ENCODE measurements at places on chromosomes 6 and 20. TPM values are rescaled to one million over a fixed set of nuclear protein-coding genes. Genes with fewer than 3 reads are reported as not detected.

- DNase-seq, result no peak
Observed at GRCh38 chr20:23302801-23303200, 47.8 kb upstream of the NXT1 start.

DNA sequence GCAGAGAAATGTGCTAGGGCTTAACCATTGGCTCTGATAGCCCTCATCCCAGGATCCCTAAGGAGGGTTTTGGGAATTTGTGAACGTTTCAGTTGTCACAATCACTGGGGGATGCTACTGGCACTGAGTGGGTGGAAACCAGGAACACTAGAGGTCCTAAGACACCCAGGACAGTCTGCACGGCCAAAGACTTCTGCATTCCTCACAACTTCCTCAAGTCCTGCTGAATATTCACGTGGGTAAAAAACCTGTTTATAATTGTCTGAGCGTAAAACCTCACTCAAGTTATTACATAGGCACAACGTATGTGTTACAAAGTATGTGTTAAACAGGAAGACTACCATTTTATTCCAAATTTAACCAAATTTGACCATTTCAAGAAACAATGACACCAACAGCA, 52.4 kb downstream of the GMDS start:
- DNase-seq, result no peak

- DNase-seq, result no peak
Observed at GRCh38 chr6:72975352-72975752, 249.9 kb downstream of the KHDC1L start.

DNA sequence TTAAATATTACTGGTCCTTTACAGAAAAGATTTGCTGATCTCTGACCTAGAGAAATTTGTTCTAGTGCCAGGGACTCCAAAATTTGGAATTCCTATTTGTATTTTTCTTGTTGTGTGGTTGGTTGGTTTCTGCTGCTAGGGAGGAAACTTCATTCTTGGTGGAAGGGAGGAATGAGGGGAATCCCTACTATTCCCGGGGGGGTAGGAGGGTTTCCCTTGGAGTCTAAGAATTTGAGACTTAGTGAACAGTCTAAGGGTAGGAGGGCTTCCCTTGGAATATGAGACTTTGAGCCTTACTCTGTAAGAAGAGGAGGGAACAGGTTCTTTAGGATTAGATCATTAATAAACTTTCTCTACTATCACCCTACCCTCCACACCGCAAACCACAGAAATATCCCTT, 67.1 kb upstream of the ADGRF1 start:
- no peak for DNase-seq

DNA sequence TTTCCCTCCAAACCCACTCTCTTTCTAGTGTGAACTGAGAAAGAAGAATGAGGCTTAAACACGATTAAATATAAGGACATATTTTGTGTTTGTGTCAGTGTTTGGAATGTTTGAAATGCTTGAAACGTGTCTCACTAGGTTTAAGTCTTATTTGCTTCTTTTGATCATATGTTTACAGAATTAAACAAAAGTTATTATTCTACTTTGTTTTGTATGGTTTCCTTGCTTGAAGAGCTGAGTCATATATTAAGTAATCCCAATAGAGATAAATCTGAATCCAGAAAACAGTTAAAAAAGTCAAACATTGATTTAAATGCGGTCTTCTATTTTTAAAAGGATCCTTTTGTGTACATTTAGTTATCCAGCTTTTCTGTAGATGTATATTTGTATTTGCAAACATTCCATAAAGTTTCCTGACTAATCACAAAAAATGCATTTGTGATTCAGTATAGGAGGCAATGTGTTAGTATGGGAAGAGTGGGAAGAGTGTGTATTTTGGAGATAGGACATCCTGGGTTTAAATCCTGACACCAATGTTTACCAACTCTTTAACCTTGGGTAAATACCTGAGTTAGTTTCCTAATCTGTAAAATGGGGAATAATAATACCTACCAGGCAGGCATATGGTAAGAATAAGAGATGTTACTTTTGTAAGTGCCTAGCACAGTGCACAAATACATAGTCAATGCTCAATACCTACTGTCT, 72.9 kb downstream of the TSBP1 start:
- no peak for DNase-seq

DNA sequence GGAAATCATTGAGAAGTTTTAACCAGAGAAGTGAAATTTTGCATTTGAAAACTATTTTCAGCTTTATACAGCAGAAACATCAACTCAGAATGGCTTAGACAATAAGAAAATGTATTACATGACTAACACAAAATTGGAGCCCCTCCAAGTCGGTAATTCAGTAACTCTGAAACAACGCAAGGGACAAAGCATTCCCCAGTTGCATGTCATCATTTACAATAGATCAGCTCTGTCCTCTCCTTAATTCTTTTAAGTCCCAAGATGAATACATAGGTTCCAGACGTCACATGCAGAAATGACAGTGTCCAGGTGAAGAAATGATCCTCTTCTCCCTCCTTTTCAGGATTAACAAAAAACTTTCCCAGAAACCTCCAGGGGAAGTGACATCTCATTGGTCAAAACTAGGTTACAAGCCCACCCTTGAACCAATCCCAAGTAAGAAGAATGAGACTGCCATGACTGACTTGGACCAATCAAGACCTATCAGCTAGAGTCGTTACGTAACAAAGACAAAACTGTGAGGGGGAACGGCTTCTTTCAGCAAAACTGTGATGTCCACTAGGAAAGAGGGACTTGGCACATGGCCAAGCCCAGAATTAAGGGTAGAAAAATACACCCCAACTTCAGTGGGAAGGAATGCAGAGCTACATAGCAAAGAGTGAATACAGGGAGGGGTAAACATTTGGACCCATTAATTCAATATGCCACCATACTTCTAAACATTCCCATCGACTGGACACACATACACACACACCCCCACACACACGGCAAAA, 149.8 kb upstream of the PRND start:
- DNase-seq, result no peak

DNA sequence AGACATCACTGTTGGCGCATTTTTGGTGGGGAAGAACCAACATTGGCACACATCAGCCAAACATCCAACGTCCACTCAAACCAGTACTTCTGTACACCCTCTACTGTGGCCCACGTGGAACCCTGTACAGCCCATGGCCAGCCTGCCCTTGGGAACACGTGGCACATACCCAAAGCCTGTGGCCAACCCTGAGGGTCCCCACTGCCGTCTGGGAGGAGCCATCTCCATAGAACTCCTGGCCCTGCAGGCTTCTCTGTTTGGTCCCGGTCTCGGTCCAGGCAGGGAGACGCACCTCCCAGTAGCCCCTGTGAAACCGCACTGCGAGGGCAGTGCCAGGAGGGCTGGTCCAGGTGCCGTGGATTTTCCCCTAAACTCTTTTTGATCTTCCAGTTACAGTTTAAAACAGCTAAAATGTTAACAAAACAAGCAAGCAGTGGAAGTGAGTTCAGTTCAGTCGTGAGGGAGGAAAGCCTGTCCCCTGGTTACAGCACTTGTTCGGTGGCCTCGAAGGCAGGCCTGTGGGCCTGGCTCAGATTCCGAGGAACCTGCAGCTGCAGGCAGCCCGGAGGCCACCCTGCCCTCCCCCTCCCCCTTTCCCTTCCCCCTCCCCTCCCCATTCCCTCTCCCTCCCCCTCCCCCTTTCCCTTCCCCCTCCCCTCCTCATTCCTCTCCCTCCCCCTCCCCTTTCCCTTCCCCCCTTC, 233.7 kb downstream of the DLL1 start:
- DNase-seq, result no peak

DNA sequence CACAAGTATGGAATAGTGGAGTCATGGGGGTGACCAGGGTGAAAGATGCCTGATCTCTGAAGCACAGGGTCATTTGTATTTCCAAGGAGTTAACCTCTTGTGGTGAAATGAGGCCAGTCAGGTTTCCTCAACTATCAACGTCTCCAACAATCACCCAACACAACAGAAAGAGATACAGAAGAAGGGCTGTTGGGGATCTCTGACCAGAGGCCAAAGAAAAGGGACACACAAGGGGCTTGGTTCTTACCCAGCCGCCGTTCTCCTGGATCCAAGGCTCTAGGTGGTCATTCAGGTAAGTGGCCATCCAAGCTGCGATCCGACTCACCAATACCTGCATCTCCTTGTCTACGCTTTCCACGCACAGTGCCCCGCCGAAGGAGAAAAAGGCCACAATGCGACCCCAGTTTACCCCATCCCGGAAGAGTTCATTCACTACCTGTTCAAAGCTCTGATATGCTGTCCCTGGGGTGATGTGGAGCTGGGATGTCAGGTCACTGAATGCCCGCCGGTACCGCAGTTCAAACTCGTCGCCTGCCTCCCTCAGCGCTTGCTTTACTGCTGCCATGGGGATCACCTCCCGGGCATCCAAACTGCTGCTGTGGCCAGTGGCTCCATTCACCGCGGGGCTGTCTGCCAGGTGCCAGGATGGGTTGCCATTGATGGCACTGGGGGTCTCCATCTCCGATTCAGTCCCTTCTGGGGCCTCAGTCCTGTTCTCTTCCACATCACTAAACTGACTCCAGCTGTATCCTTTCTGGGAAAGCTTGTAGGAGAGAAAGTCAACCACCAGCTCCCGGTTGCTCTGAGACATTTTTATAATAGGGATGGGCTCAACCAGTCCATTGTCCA, 1.0 kb downstream of the BCL2L1 start:
- no peak for DNase-seq

DNA sequence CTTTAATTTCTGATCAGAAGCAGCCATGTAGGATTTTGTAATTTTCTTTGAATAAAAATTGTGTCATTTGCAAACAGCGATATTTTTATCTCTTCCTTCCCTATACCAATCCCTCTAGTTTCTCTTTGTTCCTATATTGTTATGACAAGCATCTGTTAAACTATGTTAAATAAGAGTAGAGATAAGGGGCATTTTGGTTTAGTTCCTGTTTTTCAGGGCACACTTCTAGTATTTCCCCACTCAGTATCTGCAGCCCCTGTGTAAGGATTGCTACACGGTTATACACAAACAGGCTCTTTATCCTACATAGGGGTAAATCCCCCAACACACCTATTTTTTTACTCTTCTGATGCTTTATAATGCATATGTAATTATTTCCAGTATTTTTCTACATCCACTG, 42.1 kb downstream of the TRERF1 start:
- DNase-seq, result no peak

- no peak for DNase-seq
Observed at GRCh38 chr20:17868151-17868550, 100.4 kb downstream of the SNX5 start.

DNA sequence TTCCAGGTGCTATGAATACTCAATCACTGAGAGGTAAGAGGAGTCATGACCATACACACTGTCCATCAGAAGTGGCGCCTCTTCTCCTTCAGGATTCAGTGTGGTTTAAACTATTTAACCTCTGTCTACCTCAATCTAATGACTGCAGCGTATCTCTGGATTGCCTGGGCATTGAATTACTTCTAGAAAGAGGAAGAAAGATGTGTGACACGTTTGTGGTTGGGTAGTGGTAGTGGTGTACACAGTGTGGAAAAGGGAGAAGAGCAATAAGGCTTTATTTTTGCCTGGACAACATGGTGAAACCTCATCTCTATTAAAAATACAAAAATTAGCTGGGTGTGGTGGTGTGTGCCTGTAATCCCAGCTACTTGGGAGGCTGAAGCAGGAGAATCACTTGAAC, 38.0 kb upstream of the ECHDC1 start:
- no peak for DNase-seq

GRCh38 chr6:64932486-64932885, 774.5 kb downstream of the EYS start:
- DNase-seq, result no peak

DNA sequence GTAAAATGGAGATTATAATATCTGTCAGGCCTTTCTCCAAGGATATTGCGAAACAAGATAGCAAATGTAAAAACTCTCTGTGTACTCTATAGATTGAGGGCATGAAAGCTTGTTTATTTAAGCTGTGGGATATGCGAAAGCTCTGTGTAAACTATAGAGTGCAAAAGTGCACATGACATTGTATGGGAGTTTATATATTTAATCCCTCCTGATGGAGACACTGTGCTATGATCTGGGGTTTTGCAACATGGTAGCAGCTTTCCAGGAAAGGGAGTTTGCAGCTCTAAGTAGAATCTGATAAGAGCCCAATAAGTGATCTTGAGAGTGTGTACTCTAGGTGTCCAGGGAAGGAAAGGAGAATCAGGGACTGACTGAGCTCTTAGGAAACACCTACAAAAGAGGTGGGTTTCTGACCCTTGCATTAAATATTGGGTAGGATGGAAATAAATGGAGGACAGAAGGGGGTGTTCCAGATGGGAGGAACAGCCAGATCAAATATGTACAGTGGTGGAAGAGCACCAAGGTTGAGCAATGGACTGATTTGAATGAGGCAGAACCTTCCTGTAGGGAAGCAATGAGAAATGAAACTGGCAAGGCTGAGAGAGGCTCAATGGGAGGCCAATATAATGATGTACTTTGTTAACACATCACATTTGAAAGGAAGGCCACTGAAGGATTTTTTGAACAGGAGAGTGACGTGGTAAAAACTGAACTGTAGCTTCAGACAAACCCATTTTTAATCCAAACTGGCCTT, 450.1 kb downstream of the GJA1 start:
- no peak for DNase-seq

GRCh38 chr6:45253453-45253852, 74.7 kb upstream of the RUNX2 start:
- no peak for DNase-seq

- no peak for DNase-seq
Observed at GRCh38 chr6:70668499-70668812, 773 bp downstream of the SMAP1 start.

- DNase-seq, result no peak
Observed at GRCh38 chr6:67606906-67607828, 1027.9 kb upstream of the ADGRB3 start.

DNA sequence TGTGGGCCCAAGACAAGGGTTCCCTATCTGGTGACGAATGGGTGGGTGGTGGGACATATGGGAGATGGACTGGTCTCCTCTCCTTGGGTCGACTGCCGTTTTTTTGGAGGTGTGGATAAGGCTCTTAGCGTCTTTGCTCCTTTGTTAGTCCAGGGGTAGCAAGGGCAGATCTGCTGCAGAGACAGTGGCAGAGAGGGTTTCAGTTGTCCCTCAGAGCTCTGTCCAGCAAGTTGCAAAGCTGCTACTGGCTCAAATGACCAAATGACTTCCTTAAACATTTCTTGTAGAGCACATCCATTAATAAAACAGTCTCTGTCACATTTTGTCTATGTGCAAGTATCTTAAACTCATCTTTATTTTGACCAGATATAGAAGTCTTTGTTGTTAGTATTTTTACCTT, 508.0 kb upstream of the ADGRB3 start:
- no peak for DNase-seq

- no peak for DNase-seq
Observed at GRCh38 chr20:35238735-35239134, 12.2 kb downstream of the MMP24 start.

GRCh38 chr6:168877821-168878282, 375.8 kb downstream of the THBS2 start:
- DNase-seq, result no peak

Gene TSHZ2
- 12.9 TPM for polyA plus RNA-seq

Gene TMEM242
- polyA plus RNA-seq, result 14.5 TPM

Gene FNDC1
- polyA plus RNA-seq, result 7.6 TPM

Gene KCNQ2
- polyA plus RNA-seq, result 5.1 TPM

Gene DAAM2
- 26.6 TPM for polyA plus RNA-seq

Gene HLA-DRB5
- 51.0 TPM for polyA plus RNA-seq
